Stimulated activated CD4-positive, alpha-beta T cell treated with anti-CD3 and anti-CD28 coated beads, Interleukin-1b, Interleukin-23, amount 100 ng/mL, for 4 hours (primary cell): ENCODE measurements at places on chromosomes 2 and 18.

GRCh38 chr2:238971318-238972145 is 123.6 kb downstream of the TWIST2 start:
- no peak for DNase-seq

DNA sequence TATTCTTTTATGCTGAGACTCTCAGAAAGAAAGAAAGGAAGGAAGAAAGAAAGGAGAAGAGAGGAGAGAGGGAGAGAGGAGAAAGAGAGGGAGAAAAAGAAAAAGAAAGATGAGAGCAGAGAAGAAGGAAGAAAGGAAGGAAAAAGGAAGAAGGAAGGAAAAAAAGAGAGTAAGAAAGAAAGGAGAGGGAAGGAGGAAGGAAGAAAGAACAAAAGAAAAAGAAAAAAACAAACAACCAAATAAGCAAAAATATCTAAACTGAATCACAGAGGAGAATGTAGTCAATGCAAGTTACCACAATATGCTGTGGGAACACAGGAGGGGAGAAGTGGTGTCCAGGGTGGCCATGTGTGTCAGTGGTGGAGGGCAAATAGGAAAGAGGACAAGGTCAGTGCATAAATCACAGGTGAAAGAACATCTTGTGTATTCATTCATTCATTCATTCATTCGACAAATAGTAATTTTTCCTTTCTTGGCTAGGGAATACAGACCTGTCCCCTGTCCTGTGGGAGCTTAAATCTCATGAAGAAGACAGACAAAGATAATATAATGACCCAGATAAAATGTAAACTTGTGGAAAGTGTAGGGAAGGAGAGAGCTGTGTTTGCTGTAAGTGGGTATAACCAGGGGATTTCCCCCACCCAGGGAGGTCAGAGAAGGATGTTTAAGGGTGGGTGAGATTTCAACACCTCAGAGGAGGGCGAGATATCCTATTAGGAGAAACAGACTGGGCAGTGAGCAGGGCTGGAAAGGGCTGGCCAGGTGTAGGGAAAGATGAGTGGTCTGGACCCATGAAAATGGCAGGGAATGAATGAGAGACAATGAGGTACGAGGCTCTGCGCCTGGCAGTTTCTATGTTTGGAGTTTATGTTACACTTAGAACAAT is 50.7 kb downstream of the IL1R2 start:
- no peak for DNase-seq

- no peak for DNase-seq
Observed at GRCh38 chr2:38933653-38934052, 44.0 kb downstream of the ARHGEF33 start.

GRCh38 chr2:110978148-110978547 is 142.6 kb upstream of the BCL2L11 start:
- no peak for DNase-seq

DNA sequence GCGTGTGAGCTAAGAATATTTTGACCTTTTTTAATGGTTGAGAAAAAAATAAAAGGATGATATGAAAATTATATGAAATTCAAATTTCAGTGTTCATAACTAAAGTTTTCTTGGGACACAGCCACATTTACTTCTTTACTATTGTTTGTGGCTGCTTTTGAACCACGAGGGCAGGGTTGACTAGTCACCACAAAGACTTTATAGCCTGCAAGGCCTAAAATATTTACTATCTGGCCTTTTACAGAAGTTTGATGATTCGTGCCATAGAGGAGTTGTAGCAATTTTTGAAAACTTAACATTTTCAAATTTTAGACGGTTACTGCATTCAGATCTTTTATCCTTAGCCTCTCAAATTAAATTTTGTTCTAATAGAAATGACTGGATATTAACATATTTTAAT is 69.9 kb downstream of the LIMS1 start:
- no peak for DNase-seq

DNA sequence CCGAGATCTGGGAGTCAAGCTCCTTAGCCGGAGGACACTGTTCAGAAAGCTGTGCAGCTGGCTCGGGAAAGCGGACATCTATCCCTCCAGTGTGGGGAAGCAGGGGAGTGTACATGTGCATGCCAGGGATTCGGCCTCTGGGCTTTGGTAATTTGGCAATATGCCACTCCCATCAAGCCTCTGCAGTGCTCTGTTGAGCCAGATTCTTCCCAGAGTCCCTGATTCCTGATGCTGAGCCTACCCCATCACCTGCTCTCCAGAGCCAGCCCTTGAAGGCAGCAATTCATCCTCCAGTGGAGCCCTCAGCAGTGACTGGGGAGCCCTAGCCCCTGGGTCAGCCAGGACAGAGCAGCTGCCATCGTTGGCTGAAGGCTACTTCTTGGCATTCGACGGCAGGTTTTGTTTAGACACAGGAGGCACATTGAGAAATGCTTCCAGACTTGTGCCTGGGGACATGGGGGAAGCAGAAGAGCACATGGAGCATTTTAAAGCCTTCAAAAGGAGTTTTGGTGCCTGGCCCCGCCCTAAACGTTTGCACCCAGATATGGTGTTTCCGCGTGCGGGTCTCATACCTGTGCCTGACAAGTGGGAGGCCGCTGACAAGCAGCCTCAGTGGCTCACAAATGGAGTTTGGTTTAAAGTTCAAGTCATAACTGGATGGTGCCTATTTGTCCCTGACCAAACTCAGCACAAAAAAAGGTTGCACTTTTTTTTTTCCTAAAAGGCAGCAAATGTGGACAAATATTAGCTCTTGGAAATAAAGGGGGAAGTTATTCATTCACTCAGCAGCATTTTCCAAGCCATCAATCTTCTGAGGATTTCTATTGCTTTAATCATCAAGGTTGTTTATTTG is 272.8 kb downstream of the CYRIA start:
- no peak for DNase-seq

- no peak for DNase-seq
Observed at GRCh38 chr2:223433461-223433860, 168.7 kb downstream of the SCG2 start.

DNA sequence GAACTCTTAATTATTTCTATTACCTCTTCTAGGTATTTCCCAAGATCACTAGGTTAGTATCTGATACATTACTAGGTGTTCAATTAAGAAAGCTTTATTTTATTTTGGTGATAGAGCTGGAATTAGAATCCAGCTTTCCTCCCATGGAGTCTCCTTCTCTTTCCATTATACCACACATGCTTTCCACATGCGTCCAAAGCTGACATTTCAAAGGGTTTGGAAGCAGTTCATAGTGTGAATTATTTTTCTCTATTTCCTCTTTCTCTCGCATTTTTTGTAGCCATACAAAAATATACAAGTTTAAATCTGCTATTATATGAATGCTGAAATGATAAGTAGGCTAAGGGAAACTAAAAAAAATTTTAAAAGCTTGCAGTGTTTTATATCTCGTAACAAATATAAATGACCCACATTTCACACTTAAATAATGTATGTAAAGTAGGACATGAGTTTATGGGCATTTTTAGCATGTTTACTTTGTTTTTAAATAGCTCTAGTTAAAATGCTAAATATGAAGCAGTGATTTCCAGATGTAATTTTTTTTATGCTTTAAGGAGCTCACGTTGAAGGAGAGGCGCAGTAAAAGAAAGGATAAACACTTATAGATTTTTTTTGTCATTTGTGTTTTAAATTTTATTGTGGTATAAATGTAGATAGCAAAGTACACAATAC is 20.1 kb downstream of the ZC3H6 start:
- DNase-seq: no peak

DNA sequence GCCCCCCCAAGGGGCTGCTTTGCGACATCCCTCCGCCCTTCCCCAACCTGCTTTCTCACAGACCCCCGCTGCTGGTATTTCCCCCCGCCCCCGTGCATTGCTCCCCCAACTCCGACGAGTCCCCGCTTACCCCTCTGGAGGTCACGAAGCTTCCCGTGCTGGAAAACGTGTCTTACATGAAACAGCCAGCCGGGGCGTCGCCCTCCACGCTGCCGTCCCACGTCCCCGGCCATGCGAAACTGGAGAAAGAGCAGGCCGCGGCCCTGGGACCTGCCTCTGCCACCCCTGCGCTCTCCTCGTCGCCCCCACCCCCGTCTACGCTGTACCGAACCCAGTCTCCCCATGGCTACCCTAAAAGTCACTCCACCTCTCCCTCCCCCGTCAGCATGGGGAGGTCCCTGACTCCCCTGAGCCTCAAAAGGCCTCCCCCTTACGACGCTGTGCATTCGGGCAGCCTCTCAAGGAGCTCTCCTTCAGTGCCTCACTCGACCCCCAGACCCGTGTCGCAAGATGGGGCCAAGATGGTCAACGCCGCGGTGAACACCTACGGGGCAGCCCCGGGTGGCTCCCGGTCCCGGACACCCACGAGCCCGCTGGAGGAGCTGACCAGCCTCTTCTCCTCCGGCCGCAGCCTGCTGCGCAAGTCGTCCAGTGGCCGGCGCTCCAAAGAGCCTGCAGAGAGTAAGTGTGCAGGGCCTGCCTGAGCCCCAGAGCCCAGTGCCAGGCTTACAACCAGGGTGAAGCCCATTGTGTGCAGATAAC is 183.0 kb downstream of the NYAP2 start:
- no peak for DNase-seq

GRCh38 chr2:172962824-172963223 is 112.8 kb upstream of the MAP3K20 start:
- peak; percentile 7 for DNase-seq

- no peak for DNase-seq
Observed at GRCh38 chr2:142707318-142707717, 170.1 kb upstream of the KYNU start.

GRCh38 chr18:26215247-26215970 is 10.8 kb upstream of the TAF4B start:
- peak; percentile 7 for DNase-seq

DNA sequence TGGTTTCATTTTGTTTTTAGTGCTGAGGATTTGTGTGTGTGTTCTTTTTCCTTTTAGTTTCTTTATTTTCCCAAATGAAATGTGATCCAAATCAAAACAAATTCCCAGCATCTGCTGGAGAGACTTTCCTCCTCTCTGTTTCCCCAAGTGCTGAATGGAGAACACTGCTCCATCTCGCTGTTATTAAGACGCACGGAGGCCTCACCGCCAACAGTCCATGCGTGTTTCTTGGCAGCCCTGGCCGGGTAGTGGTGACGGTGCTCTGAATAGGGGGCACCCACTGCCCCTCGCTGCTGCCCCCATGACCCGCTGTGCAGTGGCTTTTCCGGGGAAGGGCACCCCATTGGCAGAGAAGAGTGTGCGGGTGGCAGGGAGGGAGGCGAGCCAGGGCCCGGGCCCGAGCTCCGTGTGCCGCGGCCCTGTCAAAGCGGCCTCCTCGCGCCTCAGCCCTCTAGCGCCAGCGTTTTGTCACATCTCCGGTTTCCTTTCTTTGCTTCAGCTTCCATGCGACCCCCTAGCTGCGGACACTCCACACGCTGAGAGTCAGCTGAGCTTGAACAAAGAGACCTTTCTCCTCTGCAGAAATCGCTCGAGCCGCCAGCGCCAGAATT is 473.7 kb upstream of the SALL3 start:
- no peak for DNase-seq

DNA sequence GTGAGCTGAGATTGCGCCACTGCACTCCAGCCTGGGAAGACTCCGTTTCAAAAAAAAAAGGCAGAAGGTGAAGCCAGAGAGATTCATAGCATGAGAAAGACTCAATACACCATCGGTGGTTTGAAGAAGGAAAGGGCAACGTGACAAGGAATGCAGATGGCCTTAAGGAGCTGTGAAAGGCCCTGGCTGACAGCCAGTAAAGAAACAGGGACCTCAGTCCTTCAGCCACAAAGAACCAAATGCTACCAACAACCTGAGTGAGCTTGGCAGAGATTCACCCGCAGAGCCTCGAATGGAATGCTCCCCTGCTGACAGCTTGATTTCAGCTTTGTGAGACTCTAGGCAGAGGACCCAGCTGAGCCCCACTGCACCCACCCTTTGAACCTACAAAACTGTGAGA is 154.9 kb upstream of the NDUFV2 start:
- DNase-seq: no peak

DNA sequence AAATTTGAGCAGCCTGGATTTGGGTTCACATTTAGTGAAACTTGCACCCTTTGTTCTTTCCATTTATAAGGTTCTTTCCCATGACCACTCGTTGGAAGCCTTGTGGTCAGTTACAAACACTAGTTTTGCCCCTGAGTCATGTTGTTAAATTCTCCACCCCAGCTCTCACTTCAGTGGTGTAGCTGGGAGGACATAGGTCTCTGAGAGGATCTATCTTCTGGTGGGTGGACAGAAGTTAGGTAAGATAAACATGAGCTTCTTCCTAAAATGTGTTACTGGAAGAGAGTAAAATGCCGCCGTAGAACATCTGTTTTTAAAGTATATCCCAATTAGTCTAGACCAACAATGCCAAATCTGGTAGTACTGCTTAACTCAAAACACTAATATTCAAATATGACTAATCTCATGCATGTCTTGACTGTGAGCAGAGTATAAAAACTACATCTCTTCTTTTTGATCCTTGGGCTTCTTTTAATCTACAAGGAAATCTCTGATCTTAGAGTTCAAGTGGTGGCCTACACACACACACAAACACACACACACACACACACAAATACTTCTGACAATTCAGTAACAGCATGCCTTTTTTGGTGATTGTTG is 162.6 kb upstream of the FN1 start:
- no peak for DNase-seq

DNA sequence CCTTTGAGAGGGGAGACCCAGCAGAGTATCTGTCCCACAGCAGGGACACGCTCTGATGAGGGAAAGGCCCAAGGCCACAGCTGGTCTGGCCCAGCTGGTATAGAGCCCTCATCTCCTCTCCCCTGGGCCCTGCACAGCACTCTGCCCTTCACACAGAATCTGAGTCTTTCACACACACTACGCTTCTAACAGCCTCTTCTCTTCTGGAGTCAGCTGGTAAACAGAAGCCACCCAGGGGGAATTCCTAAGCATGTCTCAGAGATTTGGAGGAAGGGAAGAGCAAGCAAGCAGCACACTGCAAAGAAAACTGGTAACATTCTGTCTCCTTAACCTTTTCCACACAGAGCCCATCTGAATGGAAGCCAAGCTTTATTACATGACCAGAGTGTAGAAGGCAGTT is 121.1 kb upstream of the ACAA2 start:
- no peak for DNase-seq

- no peak for DNase-seq
Observed at GRCh38 chr2:29900971-29901633, 20.3 kb downstream of the ALK start.

DNA sequence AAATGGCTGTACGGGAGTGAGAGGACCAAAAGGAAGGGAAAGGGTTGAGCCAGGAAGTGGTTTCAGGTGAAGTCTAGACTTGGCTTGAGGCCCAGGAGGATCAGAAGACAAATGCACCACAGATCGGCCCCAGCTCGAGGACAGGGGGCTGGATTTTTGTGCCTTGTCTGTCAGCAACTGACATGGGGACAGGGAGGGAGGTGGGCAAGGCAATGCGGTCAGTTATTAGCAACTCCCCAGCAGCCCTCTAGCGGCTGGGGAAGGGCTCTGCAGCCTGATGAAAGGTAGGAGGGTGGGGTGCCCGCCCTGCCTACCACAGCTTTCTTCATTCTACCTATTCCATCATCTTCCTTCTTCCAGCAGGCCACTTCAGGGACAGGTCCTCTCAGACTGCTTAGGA is 50.0 kb downstream of the CPO start:
- no peak for DNase-seq
